ENCODE measurements at places on chromosomes 2 and 18.
A peak's percentile ranks its signal among the peaks of the same experiment; 100 is the strongest.

DNA sequence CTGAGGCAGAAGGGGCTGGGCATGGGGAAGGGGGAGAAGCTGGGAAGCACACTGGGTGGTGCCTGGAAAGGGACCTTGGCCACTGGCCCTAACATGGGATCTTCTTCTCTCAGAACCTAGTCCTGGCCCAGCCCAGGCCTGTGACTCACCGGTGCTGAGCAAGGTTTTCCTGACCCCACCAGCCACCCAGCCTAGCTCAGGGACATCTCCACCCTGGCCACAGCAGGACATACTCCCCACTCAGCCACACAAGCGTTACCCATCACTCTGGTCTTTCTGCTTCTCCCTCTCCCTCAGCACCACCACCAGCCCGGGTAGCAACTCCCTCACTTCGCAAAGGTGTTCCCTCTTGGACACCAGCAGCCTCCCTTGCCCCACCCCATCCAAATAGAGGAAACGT, 22.8 kb downstream of the TNS1 start:
- no peak for DNase-seq

- peak; percentile 7 for DNase-seq
Measured at GRCh38 chr2:199985625-199986207, 30.3 kb downstream of the MAIP1 start.

DNA sequence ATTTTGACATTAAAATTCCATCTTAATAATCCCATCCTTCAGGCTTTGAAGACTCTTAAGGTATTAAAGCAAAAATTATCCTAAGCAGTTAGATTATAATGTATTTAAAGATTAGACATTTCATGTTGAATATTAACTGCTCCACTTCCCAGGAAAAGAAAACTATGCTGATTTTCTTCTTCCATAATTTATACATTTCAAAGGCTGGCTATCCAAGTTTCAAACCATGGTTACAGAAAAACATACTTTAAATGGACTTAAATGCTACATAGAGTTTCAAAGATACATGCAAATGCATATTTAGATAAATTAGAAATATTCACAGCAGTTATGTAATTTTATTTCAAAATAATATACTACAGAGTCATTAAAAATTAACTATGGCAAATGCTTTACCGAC, 1505.6 kb upstream of the ZEB2 start:
- DNase-seq = no peak

DNA sequence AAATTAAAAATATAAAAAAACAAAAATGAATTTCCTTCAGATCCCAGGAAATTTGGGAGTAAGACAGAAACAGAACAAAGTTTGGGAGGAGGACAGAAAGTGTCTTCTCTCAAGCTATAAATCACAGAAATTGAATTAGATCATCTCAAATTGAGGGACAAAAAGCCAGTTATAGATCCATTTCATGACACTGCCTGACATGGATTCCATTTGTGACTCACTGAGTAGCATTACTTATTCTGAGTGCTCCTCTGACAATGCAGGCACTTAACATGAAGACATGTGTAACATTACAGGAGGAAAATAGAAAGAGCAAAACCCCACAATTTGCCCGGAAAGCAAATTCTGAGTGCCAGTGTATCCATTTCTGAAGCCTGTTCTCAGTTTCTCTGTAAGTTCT, 63.9 kb upstream of the CREB1 start:
- no peak for DNase-seq

- DNase-seq = no peak
Measured at GRCh38 chr2:197446844-197447243, 6.5 kb upstream of the COQ10B start.

DNA sequence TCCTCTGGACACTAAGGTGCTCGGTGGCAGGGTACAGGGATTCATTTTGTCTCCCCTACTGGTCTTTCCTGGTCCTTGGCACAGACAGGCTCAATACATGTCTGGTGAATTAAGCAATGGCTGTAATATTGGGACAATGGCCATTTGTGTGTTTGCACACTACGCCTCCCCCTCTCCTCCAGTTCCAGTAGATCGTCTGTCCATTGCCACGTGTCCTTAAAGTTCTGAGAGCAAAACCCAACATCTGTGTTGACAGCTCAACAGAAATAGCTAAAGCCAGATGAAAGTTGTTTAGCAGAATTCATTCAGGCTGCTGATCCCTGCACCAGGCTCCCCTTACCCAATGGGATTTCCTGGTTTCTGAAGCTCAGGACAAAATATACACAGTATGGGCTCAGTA, 9.0 kb upstream of the FABP1 start:
- DNase-seq = no peak

DNA sequence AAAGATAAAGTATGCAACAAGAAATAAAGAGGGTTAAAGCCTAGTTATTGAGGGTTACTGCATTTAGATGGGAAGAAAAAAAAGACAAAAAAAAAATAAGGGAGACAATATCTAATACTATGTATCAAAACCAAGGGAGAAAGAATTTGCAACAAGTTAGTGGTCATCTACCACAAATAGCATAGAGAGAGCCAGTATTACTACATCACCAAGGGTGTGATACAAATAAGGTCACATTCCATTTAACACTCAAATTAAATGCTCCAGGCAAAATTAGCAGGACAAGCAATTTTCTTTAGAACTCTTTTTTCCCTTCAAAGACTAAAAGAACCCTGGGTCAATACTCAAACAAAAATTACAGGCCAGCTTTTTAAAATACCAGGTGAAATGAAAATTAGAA, 115.1 kb upstream of the GULP1 start:
- no peak for DNase-seq

GRCh38 chr2:26503231-26503880, 25.4 kb upstream of the OTOF start:
- peak; percentile 65 for DNase-seq

DNA sequence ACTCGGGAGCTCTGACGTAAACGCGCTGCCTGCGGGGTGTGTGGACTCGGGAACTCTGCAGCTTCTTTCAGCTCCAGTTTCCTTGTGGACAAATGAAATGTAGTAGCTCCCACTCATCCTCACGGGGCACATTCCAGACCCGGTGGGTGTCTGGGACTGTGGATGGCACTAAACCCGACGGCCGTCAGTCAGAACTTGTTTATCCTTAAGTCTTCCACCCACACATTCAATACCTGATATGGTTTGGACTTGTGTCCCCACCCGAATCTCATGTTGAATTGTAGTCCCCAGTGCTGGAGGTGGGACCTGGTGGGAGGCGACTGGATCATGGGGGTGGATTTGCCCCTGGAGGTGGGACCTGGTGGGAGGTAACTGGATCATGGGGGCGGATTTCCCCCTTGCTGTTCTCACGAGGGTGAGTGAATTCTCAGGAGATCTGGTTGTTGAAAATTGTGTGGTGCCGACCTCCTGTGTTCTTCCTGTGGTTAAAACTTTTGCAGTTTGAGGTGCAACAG, 81.2 kb upstream of the SNTG2 start:
- DNase-seq = no peak

GRCh38 chr2:88942798-88943197, 251.3 kb downstream of the RPIA start:
- DNase-seq = no peak

DNA sequence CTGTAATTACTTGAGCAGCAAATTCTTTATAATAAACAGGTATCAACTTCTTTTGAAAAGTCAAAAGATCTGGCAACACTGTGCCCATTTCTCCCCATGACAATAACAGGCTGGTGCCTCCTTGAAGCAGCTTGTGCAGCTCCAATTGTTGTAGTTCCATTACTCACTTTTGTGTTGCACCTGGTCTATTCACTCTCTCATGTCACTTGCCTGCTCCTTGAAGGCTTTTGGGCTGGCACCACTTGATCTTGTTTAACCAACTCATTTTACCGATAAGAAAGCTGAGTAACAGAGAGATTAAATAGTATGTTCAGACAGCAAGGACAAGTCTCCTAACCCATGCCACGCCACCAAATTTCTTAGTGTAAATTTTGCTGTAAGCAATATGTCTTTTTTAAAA, 314.5 kb downstream of the OSR1 start:
- no peak for DNase-seq

DNA sequence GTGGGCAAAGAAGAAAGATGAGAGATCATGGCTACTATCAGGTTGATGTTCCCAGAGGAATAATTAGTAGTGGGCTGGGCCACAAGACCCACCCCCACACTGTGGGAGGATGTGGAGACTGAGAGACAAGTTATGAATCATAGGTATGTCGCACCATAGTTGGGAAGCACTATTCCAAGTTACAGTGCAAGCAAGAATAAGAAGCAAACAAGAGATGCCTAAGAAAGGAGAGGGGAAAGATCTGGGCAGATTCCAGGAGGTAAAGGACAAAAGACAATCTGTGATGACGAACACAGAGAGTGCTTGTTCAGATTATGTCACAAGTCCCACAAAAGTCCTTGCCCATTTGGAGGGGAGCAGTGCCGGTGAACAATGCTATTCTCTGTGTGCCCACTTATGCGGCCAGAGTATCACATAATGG, 56.6 kb downstream of the FAM228A start:
- DNase-seq = no peak

DNA sequence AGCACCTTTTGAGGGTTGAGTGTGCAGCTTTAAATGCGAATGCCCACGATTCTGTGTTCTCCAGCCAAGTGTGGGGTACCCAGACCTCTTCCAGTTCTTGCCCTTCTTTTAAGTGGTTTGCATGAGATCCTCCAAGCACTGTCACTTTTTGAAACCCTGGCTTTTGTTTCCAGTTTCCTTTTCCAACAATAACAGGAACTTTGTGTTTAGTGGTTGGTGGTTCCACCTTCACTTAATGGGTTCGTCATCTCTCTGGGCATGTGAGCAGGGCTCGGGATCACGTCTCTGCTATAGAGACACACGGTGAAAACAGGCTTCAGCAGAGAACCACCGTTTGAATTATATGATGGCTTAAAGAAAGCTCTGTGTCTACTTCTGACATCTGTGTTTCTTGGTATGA, 197.6 kb downstream of the LDLRAD4 start:
- no peak for DNase-seq

GRCh38 chr18:9952633-9953416, 39.0 kb downstream of the VAPA start:
- no peak for DNase-seq

DNA sequence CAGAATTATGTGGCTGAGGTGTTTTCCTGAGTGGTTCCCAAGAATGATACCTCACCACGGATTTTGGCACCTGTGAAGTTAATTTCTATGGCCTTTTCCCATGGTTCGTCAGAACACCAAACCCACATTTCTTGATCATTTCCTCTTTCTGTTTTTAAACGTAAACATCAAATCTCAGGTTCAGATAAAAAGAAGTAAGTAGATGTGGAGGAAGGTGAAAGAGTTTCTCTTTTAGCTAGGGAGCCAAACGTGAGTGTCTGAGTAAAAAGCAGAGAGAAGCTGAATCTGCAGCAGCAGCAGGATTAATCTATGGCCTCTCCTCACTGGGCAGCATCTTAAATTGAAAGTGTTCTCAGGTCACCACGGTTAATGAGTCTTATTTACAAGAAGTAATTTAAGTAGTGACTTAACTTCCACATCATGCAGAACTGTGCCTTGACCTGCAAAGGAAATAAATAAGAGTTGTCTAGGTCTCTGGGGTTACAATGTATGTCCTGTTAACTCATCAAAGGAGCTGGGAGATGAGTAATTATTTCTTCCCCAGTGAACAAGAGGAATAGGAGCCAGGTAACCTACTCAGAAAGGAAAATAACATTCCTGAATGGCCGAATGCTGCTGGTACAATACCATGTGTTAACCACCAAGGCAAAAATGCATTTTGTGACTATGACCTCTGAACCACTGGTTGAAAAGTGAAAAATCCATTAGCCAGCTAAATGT, 139.6 kb upstream of the NETO1 start:
- DNase-seq = no peak

DNA sequence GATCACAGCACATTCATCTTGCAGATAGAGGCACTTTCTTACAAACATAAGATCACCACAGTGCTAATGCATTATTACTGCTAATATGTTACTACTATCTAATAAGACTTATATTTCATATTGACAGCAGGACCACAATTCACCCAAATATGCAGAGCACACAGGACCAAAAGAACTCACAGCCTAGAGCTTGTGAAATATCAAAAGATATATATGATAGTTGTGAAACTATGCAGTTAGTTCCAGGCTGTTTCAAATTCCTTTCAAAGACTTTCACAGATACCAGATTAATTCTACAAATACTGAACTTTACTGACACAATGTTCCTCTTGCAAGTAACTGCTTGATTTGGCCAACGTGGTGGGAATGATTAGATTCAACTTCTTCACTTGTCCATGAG, 23.0 kb downstream of the FBXO15 start:
- no peak for DNase-seq

DNA sequence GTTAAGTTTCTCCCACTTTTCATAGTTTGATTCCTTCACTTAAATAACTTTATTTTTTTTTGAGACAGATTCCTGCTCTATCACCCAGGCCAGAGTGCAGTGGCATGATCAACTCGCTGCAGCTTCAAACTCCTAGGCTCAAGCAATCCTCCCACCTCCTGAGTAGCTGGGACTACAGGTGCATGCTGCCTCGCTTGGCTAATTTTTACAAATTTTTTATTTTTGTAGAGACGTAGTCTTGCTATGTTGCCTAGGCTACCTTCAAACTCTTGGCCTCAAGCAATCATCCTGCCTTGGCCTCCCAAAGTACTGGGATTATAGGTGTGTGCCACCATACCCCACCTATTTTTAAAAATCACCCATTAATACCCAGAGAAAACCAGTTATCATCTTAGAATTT, 14.2 kb upstream of the WIPF1 start:
- no peak for DNase-seq

DNA sequence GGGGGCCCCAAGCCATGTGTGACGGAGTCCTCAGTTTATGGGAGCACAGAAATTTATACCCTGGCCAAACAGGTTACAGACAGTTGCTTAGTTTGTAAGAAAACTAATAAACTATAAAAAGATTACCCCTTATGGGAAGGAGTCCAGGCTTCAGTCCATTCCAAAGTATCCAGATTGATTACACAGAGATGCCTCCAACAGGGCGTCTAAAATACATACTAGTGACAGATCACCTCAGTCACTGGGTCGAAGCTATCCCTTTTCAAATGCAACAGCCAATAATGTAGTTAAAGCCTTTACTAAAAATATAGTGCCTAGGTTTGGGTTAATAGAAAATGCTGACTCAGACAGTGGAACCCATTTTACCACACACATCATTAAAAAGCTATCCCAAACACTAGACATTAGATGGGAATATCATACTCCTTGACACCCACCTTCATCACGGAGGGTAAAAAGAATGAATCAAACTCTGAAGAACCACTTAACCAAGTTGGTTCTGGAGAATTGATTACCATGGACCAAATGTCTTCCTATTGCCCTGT, 10.7 kb downstream of the PRPF40A start:
- no peak for DNase-seq

Measured in amygdala (tissue), 56 donors.